ENCODE measurements at places on chromosomes 2 and 18.

DNA sequence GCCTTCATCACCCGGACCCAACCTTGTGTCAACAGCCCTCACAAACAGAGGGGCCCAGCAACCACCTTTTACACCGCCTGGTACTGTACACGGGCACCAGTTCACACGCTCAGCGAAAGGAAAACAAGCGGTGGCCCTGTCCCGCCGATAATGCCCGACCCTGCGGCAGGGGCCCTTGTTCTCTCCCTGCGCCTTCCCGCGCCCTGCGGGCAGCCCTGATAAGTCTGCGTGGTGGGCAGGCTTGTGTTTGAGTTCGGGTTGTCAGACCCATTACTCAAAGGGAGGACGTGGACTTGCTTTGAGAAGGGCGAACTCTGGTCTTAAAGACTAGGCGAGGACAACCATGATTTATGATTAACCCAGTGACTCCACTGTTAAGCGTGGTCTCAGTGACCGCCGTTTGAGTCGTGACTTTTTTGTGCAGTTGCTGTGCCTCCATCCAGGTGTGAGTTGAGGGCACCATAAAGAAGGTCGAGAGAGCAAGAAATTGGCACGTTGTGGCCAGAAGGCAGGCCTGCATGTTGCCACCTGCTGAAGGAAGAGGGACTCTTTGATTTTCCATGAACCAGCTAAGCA, 167.4 kb upstream of the GATA6 start:
- DNase-seq = no peak

GRCh38 chr2:69815717-69816116, 13.7 kb upstream of the GMCL1 start:
- no peak for DNase-seq

- DNase-seq = no peak
Observed at GRCh38 chr18:59484131-59484530, 125.1 kb upstream of the LMAN1 start.

- DNase-seq = no peak
Observed at GRCh38 chr2:130836501-130837174, at the start of gene ARHGEF4. Gene ARHGEF4, plus strand, starts transcription at chr2:130836914. Its CDS starts 40 bp downstream, at chr2:130836954.

GRCh38 chr2:69635432-69635831, 8.1 kb downstream of the AAK1 start:
- DNase-seq = no peak

GRCh38 chr2:237572742-237573101, 6.3 kb downstream of the PRLH start:
- DNase-seq = no peak

GRCh38 chr2:112149866-112150435, 11.8 kb downstream of the FBLN7 start:
- no peak for DNase-seq

DNA sequence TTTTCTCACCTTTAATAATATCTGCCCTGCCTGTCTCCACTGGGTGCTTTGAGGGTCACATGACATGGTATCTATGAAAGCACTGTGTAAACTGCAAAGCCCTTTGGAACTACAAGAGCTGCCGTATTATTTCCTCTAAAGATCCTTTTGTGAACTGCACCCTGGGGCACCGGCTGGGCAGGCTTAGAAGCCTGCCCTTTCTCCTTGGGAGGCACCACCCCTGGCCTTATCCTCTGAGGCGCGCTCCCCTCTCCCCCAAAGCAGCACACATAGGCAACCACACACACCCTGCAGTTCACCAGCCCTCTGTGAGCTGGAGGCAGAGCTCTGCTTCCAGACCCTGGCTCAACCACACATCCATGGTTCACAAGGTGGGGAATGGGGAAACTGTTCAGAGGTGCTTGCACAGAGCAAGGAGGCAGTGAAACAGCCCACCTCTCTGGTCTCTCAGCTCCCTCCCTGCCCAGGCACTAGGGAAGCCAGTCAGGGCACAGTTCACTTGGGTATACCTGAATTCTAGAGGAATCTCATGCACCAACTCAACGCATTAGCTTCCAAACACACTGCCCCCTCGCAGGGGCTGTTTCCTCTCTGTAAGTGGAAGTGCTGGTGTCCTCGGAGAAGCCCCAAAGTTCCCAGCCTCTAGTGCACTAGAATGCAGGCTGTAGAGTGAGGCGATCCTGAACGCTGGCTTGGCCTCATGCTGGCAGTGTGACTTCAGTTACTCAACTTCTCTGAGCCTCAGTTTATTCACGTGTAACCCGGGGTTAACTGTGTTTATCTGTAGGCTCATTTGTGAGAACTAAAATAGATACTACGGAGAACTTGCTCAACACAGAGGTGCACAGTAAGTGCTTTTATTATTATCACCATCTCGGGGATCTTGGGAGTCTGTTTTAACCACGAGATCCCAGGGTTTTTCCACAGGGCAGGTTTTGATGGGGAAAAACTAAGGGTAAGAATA, 11.0 kb downstream of the SIGLEC15 start:
- no peak for DNase-seq

DNA sequence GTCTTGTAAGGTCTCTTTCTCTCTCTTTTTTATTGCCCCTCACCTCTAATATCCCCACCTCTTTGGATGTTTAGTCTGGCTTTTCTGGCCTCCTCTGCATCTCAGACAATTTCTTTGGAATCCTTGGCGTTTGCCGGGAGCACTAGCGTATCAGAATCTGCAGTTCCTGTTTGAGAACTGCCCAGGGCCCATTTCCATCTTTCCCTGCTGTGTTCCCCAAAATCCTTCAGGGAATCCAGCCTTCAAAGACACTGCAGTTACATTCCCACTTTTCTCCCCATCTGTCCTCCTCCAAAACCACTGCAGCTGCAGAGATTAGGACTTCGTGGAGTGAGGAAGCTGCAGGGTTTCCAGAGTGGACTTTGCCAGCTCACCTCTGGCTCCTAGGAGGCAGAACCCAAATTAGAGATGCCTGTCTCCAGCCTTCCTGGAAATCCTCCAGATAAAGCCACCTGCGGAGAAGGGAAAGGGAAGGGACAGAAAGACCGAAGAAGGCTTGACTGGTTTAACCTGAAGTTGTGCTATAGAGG, 2.7 kb downstream of the VSNL1 start:
- no peak for DNase-seq

DNA sequence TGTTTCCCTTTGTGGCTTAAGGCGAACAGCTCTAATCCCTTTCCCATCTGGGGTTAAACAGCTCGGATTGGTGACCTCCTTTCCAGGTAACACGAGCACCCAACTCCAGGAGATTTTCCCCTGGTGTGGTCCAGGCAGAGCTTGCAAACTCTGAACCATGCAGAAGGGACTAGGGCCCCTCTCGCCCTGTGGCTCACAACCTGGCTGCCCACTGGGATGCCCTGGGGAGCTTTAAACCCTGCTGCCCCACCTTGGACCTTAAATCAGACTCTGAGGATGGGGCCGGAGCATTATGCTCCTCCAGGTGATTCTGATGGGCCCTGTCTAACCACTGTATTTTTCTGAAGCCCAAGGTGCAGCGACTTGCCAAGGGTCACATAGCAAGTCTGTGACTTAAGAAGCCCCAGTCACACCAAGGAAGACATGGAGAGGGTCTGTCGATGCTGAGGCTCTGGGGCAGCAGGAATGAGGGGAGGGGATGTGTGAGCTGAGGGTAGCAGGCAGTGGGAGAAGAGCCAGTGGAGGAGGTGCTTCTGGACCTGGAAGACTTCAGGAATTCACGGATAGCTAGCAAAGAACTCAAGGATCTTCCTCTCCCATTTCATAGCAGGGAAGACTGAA, 5.9 kb downstream of the ARID5A start:
- no peak for DNase-seq

- DNase-seq = no peak
Observed at GRCh38 chr2:189402932-189403331, 38.3 kb upstream of the WDR75 start.
